ENCODE measurements at places on chromosomes 7 and 10. TPM values are rescaled to one million over a fixed set of nuclear protein-coding genes. Genes with fewer than 3 reads are reported as not detected.

DNA sequence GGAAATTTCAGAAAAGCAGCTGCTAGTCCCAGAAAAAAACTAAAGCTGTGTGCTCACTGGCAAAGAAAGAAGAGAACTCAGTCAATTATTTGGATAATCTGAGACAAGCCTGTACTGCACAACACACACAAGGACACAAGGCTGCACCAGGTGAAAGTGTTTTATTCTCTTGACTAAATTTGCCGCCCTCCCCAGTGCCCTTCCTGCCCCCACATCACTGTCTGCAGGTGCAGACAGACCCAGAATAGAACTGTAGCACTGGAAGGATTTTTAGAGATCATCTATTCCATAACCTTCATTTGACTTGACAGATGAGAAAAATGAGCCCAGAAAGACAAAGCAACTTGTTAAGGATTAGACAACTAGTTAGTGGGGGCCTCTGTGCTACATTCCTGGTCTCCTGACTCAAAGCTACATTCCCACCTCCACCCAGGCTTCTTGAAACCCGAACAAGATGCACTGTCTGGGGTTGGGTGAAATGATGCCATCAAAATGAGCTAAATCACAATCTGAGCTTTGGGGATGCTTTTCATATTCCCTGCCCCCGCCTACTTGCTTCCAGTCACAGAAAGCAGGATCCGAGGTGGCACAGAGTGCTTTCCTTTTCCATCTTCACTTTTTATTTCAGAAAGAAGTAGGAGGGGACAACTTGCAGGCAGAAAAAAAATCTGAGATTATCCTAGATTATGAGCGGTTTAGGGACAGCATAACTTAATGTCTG lies 5.2 kb upstream of the VAX1 start:
- peaks cover 72% of the 10 kb centered on the region for H3K27me3 ChIP-seq
- no peak overlapping the region for H3K27ac ChIP-seq
- H3K36me3 ChIP-seq: no peaks in the 10 kb centered on the region
- no peak overlapping the region for H3K4me3 ChIP-seq
- peaks cover 2% of the 10 kb centered on the region for H3K4me1 ChIP-seq

GRCh38 chr10:92064506-92064905 lies 140.9 kb downstream of the BTAF1 start:
- H3K27ac ChIP-seq: no peak overlapping the region
- no peaks in the 10 kb centered on the region for H3K36me3 ChIP-seq
- no peak overlapping the region for H3K4me3 ChIP-seq
- DNase-seq: no peak

DNA sequence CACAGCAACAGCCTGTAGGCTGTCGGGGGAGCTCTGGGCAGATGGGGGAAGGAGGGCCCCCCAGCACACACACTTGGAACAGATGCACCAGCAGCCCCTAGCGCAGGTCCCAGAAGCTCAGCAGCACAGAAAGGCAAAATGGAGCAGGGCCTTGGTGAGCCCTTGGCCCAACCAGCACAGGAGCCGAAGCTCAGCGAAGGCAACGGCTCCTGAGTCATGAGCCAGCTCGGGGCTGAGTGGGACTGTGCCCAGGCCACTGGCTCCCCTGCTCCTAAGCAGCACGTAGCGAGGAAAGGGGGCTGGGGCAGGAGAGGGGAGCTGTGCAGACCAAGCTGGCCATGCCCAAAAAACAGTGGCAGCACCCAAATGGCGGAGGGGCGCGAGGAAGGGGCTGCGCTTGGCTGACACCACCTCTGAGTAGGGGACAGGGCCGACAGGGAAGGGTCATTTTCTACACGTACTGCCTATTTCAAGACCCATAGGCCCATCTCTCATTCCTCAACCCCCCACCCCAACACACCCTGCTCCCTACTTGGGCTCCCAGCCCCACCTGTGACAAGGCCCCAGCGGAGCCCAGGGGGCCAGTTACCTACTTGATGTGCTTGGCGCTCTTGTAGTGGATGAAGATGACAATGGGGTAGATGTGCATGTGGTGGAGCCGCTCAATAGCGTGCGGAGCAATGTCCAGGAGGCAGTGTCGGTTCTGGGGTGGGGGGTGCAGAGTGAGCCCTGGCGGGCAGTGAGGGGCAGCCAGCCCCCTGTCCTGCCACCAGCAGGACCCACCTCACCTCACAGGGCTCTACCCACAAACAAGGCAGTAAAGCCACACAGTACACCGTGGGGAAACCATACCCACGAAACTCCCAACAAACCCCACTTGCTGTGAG lies 132.1 kb downstream of the DLG5 start:
- no peaks in the 10 kb centered on the region for H3K4me1 ChIP-seq
- DNase-seq: peak; percentile 33
- no peak overlapping the region for H3K4me3 ChIP-seq
- no peaks in the 10 kb centered on the region for H3K27me3 ChIP-seq
- no peak overlapping the region for H3K27ac ChIP-seq

The PLEKHS1 gene
- 7.0 TPM for total RNA-seq

The ENTPD1 gene
- total RNA-seq: 34.5 TPM
